ENCODE measurements at places on chromosomes 12 and 14.

GRCh38 chr12:85283560-85283959 lies 3.5 kb downstream of the ALX1 start:
- H3K27me3 ChIP-seq, result peaks cover 3% of the 10 kb centered on the region
- no peak overlapping the region for H3K4me3 ChIP-seq

GRCh38 chr14:89621791-89622638 lies 205.0 kb upstream of the FOXN3 start:
- no peak for DNase-seq
- H3K36me3 ChIP-seq, result no peaks in the 10 kb centered on the region
- H3K4me3 ChIP-seq, result peak overlapping the region; percentile 96
- H3K27ac ChIP-seq, result peak overlapping the region; percentile 90
- H3K4me1 ChIP-seq, result peaks cover 55% of the 10 kb centered on the region
- H3K27me3 ChIP-seq, result no peaks in the 10 kb centered on the region

DNA sequence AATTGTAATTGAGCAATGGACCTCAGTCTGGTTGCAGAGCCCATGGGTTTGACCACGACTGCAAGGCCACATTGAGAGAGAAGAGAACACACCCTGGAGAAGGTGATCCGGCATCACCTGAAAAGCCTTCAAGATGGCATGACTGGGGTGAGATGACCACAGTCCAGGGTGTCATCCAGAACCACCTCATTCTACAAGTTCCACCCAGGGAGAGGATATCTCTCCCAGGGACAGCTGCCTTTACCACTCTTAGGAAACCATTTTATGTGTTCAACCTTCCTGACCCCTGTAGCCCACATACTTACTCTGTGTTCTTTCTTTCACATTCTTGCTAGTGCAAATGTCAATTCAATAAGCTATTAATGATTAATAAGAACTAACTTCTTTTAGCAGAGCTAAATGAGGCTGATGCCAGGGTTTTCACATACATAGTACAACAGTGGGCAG lies 43.4 kb upstream of the CPM start:
- H3K36me3 ChIP-seq, result no peaks in the 10 kb centered on the region
- no peak for DNase-seq
- no peak overlapping the region for H3K27ac ChIP-seq

DNA sequence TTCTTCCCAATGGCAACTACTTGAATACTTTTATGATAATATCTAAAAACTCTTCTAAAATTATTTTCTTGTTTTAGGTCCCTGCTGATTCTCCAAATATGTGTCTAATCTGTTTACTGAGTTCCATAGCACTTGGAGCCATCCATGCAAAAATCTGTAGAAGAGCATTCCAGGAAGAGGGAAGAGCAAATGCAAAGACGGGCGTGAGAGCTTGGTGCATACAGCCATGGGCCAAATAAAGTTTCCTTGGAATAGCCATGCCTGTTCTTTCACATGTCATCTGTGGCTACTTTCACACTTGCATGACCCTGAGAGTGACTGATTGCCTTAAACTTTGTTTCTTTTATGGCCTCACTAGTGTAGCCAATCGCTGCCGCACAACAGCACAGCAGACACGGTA lies 13.0 kb upstream of the EGLN3 start:
- no peak for DNase-seq
- H3K27me3 ChIP-seq, result no peaks in the 10 kb centered on the region
- H3K36me3 ChIP-seq, result no peaks in the 10 kb centered on the region
- no peak overlapping the region for H3K4me3 ChIP-seq
- no peaks in the 10 kb centered on the region for H3K4me1 ChIP-seq

DNA sequence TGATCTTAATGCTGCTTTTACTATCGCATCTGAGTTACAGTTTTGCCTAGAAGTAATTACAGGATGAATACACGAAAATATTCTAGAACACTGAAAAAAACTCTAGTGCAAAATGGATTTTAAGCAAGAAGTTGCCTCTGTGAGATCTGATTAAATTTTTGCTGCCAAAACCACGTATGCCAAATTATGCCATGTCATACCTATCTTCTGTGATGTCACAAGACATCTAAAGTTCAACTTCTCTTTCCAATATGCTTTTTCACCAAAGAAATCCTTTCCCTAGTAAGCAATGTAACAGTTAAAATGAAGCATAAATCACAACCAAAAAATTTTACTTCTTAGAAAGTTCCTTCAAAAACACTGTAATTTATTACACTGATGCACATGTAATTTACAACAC lies 39.6 kb downstream of the HECTD4 start:
- no peaks in the 10 kb centered on the region for H3K27me3 ChIP-seq
- DNase-seq, result no peak
- no peak overlapping the region for H3K27ac ChIP-seq
- no peaks in the 10 kb centered on the region for H3K4me1 ChIP-seq
- no peaks in the 10 kb centered on the region for H3K36me3 ChIP-seq
- H3K4me3 ChIP-seq, result no peak overlapping the region

GRCh38 chr12:41979574-41979973 lies 165.1 kb downstream of the GXYLT1 start:
- no peaks in the 10 kb centered on the region for H3K36me3 ChIP-seq
- no peaks in the 10 kb centered on the region for H3K4me1 ChIP-seq
- no peak for DNase-seq
- peaks cover 2% of the 10 kb centered on the region for H3K27me3 ChIP-seq
- no peak overlapping the region for H3K4me3 ChIP-seq
- H3K27ac ChIP-seq, result no peak overlapping the region

DNA sequence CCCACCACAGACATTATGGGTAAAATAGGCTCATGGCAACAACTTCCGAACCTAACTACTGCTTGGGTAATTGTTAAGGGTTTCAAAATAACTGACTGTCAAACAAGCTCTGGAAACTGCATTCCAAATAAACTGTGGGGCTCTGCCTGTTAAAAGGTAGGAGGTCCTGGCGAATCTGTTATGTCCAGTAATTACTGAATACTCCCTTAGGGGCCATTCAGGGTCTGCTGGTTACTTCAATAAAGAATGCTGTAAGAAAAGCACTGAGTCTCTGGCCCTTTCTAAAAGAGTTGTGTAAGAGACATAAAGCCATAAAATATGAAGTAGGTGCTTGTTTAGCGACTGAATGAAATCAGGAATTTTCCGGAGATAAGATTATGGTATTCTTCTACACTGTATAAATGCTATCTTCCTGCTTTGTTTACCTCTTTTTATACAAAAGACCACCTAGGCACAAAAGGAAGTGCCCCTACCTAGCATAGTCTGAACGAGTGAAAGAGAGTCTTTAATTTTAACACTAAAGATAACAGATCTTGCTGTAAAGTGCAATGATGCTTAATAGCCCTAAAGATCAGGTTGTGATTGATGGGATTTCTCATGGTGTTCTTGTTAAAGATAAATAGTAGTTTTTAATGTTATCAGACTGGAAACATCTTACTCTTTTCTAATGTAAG lies 127.8 kb downstream of the FBXL14 start:
- DNase-seq, result no peak
- H3K4me1 ChIP-seq, result no peaks in the 10 kb centered on the region
- H3K36me3 ChIP-seq, result no peaks in the 10 kb centered on the region

GRCh38 chr12:117240081-117240755 lies 49.9 kb upstream of the FBXO21 start:
- H3K4me3 ChIP-seq, result no peak overlapping the region
- no peaks in the 10 kb centered on the region for H3K4me1 ChIP-seq
- no peaks in the 10 kb centered on the region for H3K27me3 ChIP-seq
- no peak for DNase-seq
- H3K36me3 ChIP-seq, result no peaks in the 10 kb centered on the region

DNA sequence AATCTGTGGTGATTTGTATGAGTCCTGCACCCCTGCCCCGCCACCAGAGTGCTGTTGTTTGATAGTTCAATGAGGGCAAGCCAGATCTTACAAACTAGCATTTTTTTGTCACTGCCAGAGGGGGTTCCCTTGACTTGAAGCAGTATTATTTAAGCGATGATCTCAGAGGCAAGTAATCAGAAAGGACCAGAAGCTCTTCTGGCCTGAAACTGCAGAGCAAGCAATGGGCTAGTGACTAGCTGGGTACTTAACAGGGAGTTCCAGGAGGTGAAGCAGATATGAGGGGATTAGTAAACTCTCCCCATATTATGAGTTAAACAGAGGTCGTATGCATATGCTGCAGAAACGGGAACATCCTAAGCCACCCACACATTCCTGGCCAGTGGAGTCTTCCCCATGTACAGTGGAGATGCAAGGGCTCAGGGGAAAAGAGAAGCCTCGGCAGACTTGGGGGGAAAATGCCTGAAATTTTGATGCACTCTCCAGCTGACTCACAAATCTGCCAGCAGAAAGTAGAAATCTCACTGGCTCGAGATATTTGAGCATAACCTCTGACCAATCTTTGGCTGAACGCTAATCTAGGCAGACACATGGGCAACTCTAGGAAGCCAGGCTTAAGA lies 8.3 kb upstream of the CRACR2A start:
- no peak for DNase-seq
- H3K27ac ChIP-seq, result no peak overlapping the region
- H3K4me3 ChIP-seq, result no peak overlapping the region
- H3K4me1 ChIP-seq, result no peaks in the 10 kb centered on the region

GRCh38 chr14:90453401-90453951 lies 56.6 kb downstream of the CALM1 start:
- H3K36me3 ChIP-seq, result no peaks in the 10 kb centered on the region
- no peak for DNase-seq
- no peak overlapping the region for H3K27ac ChIP-seq

- DNase-seq, result no peak
- H3K4me3 ChIP-seq, result no peak overlapping the region
- H3K36me3 ChIP-seq, result no peaks in the 10 kb centered on the region
- no peaks in the 10 kb centered on the region for H3K4me1 ChIP-seq
- no peaks in the 10 kb centered on the region for H3K27me3 ChIP-seq
Measured at GRCh38 chr12:58961166-58961565, 40.9 kb upstream of the LRIG3 start.

GRCh38 chr12:122200541-122201175 lies 2.9 kb upstream of the B3GNT4 start:
- no peak overlapping the region for H3K27ac ChIP-seq
- H3K4me1 ChIP-seq, result peaks cover 13% of the 10 kb centered on the region
- H3K4me3 ChIP-seq, result no peak overlapping the region
- H3K36me3 ChIP-seq, result no peaks in the 10 kb centered on the region
- H3K27me3 ChIP-seq, result peaks cover 11% of the 10 kb centered on the region

DNA sequence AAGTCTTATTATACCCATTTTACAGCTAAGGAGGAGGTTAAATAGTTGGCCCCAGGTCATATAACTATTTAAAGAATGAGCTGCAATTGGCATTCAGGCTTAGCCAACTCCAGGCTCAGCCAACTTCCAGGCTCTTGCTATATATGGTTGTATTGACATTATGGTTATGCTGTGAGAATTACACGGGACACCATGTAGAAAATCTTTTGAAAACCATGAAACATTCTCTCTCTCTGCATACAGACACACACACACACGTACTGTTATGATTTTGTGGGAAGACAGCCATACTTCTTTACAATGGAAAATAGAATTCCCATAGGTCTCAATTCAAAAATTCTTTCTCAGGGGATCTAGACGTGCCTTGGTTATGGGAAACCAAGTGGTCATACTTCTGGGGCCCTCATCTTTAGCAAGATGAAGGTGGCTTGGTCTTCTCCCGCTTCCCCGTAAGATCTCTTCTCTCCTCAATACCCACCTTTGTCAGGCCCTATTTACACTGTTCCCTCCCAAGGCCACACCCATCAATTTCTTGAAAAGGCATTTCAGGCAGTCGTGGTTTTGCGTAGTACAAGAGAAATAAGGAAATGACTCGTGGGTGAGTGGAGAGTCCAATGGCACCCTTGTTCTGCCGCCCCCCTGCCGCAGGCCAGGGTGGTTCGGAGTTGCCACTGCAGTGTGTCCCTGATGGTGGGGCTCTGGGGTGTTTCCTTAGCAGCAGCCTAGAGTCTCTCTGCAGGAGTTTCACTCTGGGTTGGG lies 10.0 kb upstream of the GPRC5A start:
- no peaks in the 10 kb centered on the region for H3K4me1 ChIP-seq
- no peaks in the 10 kb centered on the region for H3K36me3 ChIP-seq
- no peaks in the 10 kb centered on the region for H3K27me3 ChIP-seq
- no peak overlapping the region for H3K27ac ChIP-seq

- DNase-seq, result no peak
- H3K27me3 ChIP-seq, result peaks cover 5% of the 10 kb centered on the region
- no peak overlapping the region for H3K4me3 ChIP-seq
- no peaks in the 10 kb centered on the region for H3K4me1 ChIP-seq
- no peak overlapping the region for H3K27ac ChIP-seq
- no peaks in the 10 kb centered on the region for H3K36me3 ChIP-seq
Measured at GRCh38 chr14:104542871-104543830, 36.4 kb upstream of the C14orf180 start.

DNA sequence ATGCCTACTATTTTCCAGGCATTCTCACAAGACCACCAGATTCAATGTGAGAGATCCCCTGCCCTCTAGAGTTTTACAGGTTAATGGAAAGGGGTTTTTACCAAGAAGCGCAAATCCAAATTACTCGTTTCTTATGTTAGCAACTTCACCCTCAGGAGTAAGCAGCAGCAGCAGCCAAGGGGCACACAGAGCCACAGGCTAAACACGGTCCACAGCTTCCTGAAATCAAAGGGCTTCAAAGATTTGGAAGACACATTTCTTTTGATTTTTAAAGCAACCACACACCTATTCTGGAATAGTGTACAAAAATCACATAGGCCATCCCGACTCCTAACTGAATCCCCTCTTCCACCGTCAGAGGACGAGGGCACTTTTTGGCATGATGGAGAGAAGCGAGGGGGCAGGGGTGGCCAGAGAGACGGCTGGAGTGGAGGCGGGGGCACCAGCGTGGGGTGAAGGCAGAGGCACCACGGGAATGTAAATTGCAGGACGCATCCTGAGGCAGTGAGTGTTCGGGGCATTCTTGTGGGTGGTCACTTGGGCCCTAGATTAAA lies 107.0 kb downstream of the ARF6 start:
- peak overlapping the region; percentile 56 for H3K4me3 ChIP-seq
- H3K4me1 ChIP-seq, result peaks cover 63% of the 10 kb centered on the region
- no peak for DNase-seq
- peak overlapping the region; percentile 97 for H3K27ac ChIP-seq

GRCh38 chr12:110750784-110751461 lies 8.2 kb upstream of the PPP1CC start:
- H3K27me3 ChIP-seq, result no peaks in the 10 kb centered on the region
- H3K4me3 ChIP-seq, result no peak overlapping the region
- no peak for DNase-seq
- no peaks in the 10 kb centered on the region for H3K4me1 ChIP-seq

DNA sequence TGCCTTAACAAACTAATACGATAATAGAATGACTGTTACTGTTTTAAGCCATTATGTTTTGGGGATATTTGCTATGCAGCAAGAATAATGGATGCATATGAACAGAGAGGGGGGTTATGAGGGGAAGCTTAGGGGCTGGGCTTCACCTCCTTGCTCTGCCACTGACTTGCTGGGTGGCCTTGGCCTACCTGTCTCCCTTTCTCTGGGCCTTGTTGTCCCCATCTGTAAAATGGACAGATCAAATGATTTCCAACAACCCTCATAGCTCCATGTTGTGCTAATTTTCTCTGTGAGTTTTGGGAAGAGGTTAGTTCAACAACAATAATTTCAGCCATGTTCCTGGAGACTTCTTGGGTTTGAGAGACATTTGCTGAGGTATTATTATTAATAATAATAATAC lies 119.6 kb downstream of the VRK1 start:
- H3K4me1 ChIP-seq, result no peaks in the 10 kb centered on the region
- DNase-seq, result no peak
- H3K4me3 ChIP-seq, result no peak overlapping the region

- no peak overlapping the region for H3K27ac ChIP-seq
- no peaks in the 10 kb centered on the region for H3K27me3 ChIP-seq
- H3K36me3 ChIP-seq, result no peaks in the 10 kb centered on the region
- H3K4me1 ChIP-seq, result peaks cover 37% of the 10 kb centered on the region
Measured at GRCh38 chr12:93780101-93780641, 103.0 kb downstream of the CRADD start.

- H3K4me1 ChIP-seq, result no peaks in the 10 kb centered on the region
- no peak overlapping the region for H3K4me3 ChIP-seq
- H3K27me3 ChIP-seq, result no peaks in the 10 kb centered on the region
- H3K27ac ChIP-seq, result no peak overlapping the region
Measured at GRCh38 chr12:72448805-72449204, 176.6 kb downstream of the TRHDE start.

Measured in CD4-positive, CD25-positive, alpha-beta regulatory T cell (primary cell).